Activated CD4-positive, alpha-beta T cell treated with anti-CD3 and anti-CD28 coated beads for 36 hours (primary cell): ENCODE measurements at places on chromosomes 2 and 18. TPM values are rescaled to one million over a fixed set of nuclear protein-coding genes. Genes with fewer than 3 reads are reported as not detected.

GRCh38 chr2:33419581-33420200 lies 56.8 kb upstream of the RASGRP3 start:
- no peak overlapping the region for H3K27ac ChIP-seq
- H3K36me3 ChIP-seq, result no peaks in the 10 kb centered on the region
- H3K4me1 ChIP-seq, result no peaks in the 10 kb centered on the region
- H3K27me3 ChIP-seq, result peaks cover 5% of the 10 kb centered on the region
- no peak overlapping the region for H3K4me3 ChIP-seq

DNA sequence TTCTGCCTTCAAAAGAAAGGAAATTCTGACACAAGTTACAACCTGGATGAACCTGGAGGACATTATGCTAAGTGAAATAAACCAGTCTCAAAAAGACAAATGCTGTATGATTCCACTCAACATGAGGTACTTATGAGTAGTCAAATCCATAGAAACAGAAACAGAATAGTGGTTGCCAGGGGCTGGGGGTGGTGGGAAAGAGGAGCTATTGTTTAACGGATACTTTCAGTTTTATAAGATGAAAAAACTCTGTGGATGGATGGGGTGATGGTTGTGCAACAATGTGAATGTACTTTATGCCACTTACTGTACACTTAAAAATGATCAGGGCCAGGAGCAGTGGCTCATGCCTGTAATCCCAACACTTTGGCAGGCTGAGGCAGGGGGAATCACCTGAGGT lies 15.4 kb downstream of the SLC35F5 start:
- DNase-seq, result no peak
- H3K4me3 ChIP-seq, result no peak overlapping the region
- no peaks in the 10 kb centered on the region for H3K27me3 ChIP-seq
- H3K27ac ChIP-seq, result no peak overlapping the region
- peaks cover 33% of the 10 kb centered on the region for H3K36me3 ChIP-seq
- peaks cover 2% of the 10 kb centered on the region for H3K4me1 ChIP-seq

GRCh38 chr18:79519751-79520477 lies 124.2 kb downstream of the NFATC1 start:
- peak; percentile 84 for DNase-seq
- no peaks in the 10 kb centered on the region for H3K27me3 ChIP-seq
- peaks cover 19% of the 10 kb centered on the region for H3K36me3 ChIP-seq
- peak overlapping the region; percentile 94 for H3K27ac ChIP-seq
- H3K4me3 ChIP-seq, result peak overlapping the region; percentile 74

DNA sequence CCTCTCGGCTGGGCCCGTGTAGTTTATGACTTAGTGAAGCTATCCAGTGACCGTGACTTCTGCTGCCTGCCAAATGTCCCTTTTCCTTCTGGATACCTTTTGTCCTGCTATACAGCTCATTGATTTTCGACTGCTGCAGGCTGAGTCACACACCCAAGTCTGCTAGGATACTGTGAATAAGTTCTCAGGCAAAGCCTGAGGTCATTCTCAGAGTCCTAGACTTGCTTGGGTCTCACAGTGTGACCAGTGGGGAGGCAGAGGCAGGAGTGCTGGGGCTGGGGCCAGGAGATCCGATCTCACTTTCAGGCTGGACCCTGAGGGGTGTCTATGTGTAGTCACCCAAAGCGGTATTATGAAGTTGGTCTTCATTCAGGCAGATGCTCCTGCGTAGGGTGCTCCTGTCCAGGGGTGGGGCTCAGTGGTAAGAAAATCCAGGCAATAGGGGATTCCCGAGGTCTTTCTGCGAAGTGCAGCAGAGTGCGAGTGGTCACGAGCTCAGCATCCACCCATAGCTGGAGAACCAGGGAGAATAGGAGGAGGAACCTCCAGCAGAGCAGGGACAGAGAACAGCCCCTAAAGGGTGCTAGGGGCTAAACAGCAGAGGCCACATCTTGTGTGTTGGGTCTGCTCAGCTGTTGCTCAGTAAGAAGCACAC lies 268.6 kb upstream of the NCKAP5 start:
- no peaks in the 10 kb centered on the region for H3K4me1 ChIP-seq
- peaks cover 2% of the 10 kb centered on the region for H3K27me3 ChIP-seq
- H3K27ac ChIP-seq, result no peak overlapping the region
- no peak for DNase-seq

GRCh38 chr2:155200753-155201152 lies 502.3 kb downstream of the KCNJ3 start:
- DNase-seq, result no peak
- H3K4me1 ChIP-seq, result no peaks in the 10 kb centered on the region
- H3K36me3 ChIP-seq, result no peaks in the 10 kb centered on the region
- H3K4me3 ChIP-seq, result no peak overlapping the region

DNA sequence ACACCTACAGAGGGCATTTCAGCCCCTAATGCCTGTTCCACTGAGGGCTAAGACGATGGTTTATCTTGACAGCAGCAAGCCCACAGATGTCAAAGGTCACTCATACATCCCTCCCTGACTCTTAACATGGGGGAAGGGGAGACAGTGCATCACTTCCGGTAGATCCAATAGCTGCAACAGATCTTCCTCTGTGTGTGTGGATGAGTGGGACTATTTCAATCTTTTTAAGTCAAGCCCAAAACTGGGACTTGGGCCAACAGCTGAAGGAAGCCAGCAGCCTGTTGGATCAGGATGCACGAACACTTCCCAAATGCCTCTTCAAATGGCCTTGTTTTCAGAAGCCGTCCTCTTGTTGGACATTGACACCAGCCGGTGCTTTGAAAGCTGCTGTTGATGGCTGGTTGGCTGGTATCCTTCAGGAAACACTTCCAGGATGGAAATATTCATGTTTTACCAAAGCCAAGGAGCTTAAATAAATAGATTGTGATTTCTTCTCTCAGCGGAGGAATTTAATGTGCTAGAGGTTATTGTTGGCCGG lies 59.2 kb downstream of the IL1R2 start:
- H3K27ac ChIP-seq, result no peak overlapping the region
- no peak overlapping the region for H3K4me3 ChIP-seq
- H3K4me1 ChIP-seq, result peaks cover 12% of the 10 kb centered on the region
- H3K27me3 ChIP-seq, result peaks cover 11% of the 10 kb centered on the region
- DNase-seq, result no peak
- H3K36me3 ChIP-seq, result no peaks in the 10 kb centered on the region

- H3K27ac ChIP-seq, result no peak overlapping the region
- no peak for DNase-seq
- H3K4me3 ChIP-seq, result no peak overlapping the region
- H3K4me1 ChIP-seq, result no peaks in the 10 kb centered on the region
Measured at GRCh38 chr18:57856128-57856527, 53.0 kb upstream of the ATP8B1 start.

- DNase-seq, result no peak
- no peaks in the 10 kb centered on the region for H3K36me3 ChIP-seq
- H3K27me3 ChIP-seq, result no peaks in the 10 kb centered on the region
- peaks cover 6% of the 10 kb centered on the region for H3K4me1 ChIP-seq
- no peak overlapping the region for H3K4me3 ChIP-seq
- H3K27ac ChIP-seq, result no peak overlapping the region
Measured at GRCh38 chr2:18136881-18137475, 258.5 kb downstream of the KCNS3 start.

GRCh38 chr2:121663434-121663833 lies 14.2 kb upstream of the CLASP1 start:
- H3K4me1 ChIP-seq, result peaks cover 2% of the 10 kb centered on the region
- no peak overlapping the region for H3K27ac ChIP-seq
- no peak for DNase-seq

GRCh38 chr2:218733171-218734021 lies 22.8 kb downstream of the TTLL4 start:
- peaks cover 30% of the 10 kb centered on the region for H3K4me1 ChIP-seq
- no peak overlapping the region for H3K4me3 ChIP-seq
- no peaks in the 10 kb centered on the region for H3K27me3 ChIP-seq
- peak overlapping the region; percentile 63 for H3K27ac ChIP-seq
- peaks cover 28% of the 10 kb centered on the region for H3K36me3 ChIP-seq

DNA sequence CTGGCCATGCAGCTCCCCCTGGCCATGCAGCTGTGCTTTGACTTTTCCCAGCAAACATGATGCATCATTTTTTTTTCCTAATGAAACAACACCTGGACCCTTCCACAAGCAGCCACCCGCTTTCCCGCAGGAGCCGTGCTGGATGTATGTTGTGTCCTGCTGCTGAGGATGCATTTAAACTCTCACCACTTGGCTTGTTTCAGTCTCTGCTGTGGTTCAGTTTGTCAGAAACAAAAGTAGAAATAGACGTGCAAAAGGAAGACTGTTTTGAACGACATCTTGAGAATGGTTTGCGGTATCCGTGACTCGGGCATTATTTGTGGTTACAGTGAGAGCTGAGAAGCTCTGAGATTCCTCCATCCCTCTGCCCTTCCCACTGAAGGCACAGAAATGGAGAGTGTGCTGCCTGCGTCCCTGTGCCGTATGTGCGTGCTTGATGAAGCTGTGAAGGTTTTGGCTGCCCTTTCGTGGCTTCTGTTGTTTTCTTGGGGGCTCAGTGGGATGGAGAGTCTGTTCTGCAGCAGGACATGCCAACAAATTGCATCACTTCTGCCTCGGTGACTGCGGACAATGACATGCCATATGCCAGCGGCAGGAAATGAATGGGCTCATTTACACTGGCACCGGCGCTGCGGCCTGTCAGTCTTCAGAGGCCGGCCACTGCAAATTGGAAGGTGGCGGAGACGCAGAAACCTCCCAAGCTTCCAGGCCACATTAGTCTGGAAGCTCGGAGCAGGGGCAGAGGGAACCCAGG lies 417.7 kb upstream of the SALL3 start:
- no peaks in the 10 kb centered on the region for H3K4me1 ChIP-seq
- no peak for DNase-seq
- H3K4me3 ChIP-seq, result no peak overlapping the region
- H3K27me3 ChIP-seq, result peaks cover 5% of the 10 kb centered on the region
- no peaks in the 10 kb centered on the region for H3K36me3 ChIP-seq

GRCh38 chr2:97662386-97662894 lies 1.4 kb downstream of the ACTR1B start:
- DNase-seq, result no peak
- no peaks in the 10 kb centered on the region for H3K27me3 ChIP-seq
- H3K4me3 ChIP-seq, result peak overlapping the region; percentile 83
- peaks cover 40% of the 10 kb centered on the region for H3K36me3 ChIP-seq
- H3K4me1 ChIP-seq, result peaks cover 36% of the 10 kb centered on the region

DNA sequence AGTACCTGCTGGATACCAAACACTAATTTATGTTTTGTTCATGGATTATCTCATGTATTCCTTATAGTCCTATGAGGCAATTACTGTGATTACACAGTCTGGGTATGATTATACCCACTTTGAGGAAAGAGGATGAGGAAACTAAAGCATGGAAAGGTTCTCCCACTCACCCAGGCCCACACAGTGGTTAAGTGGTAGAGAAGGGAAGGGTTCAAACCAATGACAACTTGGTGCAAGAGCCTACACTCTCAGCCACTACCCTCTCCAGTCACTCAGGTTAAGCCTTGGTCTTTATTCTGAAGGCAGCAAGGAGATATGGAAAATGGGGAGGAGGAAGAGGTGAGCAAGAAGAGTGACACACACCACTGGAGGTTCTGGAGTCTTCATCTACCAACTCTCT lies 64.5 kb upstream of the PPP1CB start:
- peaks cover 16% of the 10 kb centered on the region for H3K4me1 ChIP-seq
- no peak for DNase-seq
- no peaks in the 10 kb centered on the region for H3K36me3 ChIP-seq
- H3K27me3 ChIP-seq, result no peaks in the 10 kb centered on the region
- H3K27ac ChIP-seq, result no peak overlapping the region

DNA sequence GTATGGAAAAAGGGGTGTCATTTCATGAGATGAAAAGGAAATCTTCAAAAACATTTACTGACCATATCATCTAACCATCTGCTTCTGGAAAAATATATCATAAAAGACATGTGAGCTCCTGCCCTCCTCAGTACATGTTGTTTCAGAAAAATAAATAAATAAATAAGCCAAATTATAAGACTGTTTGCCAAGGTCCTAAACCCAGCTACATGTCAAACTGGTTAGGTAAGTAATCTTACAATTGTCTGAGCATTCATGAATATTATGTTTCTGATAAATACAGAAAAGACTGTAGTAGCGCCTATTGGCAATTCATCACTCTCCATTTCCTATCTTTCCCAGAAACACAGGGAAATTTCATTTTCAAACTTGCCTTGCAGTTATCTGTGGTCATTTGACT lies 138.9 kb upstream of the SETBP1 start:
- no peaks in the 10 kb centered on the region for H3K4me1 ChIP-seq
- no peak for DNase-seq
- H3K27ac ChIP-seq, result no peak overlapping the region
- H3K36me3 ChIP-seq, result no peaks in the 10 kb centered on the region

DNA sequence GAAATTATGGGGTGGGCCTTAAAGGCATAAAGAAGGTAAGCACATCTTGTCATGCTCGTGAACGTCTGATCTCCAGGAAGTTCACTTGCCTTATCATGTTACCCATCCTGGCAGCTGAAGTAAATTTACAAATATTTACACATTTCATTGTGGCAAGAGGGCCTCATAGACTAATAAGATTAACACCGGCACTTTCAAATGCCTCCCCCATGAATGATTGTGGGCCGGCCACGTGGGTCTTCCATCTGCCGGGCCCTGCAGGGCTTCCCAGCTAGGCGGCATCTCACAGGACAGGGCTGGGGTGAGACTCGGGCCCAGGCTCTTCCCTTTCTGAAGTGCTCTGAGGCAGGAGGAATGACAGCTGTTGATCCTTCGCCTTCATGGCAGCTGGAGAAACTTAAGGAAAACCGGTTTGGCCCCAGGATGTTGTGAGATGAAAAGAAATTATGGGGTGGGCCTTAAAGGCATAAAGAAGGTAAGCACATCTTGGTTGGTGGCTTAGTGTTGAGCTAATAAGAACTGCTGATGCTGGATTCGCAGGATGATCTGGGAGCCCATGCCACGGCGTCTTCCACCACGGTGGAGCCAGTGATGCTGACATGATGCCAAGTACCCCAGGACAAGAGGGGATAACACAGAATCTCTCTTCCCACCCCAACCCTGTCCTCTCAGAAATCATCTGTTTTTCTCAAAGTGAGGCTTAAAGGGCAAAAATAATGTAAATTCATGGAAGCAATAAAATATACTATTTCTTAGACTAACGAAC lies 176.3 kb downstream of the SEPTIN10 start:
- no peak overlapping the region for H3K27ac ChIP-seq
- H3K36me3 ChIP-seq, result peaks cover 12% of the 10 kb centered on the region
- H3K4me3 ChIP-seq, result no peak overlapping the region
- no peaks in the 10 kb centered on the region for H3K27me3 ChIP-seq
- no peak for DNase-seq

DNA sequence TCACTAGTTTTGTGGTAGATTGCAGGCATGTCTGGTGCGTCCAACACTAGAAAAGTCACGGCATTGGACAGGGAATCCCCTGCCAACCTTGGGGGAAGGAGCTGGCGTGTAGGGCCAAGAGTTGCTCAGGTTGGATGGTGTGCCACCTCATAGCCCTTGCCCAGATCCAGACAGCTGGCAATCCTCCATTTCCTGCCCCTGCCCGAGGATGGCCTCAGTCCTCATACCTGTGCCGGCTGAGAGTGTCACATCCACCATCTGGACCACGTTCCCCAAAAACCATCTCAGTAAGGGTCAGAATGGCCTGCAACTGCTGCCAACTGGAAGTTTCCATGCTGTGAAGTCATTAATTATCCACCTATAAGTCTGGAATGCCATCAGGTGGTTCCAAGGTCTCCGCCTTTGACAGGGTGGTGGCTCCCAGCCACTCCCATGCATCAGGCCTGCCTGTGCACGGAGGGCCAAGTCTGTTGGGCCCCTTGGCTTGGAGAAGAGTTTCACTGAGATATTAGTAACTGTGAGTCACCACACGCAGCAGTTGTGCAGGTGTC lies 55.0 kb downstream of the IMPA2 start:
- H3K27ac ChIP-seq, result no peak overlapping the region
- H3K36me3 ChIP-seq, result no peaks in the 10 kb centered on the region
- H3K4me3 ChIP-seq, result no peak overlapping the region
- H3K4me1 ChIP-seq, result peaks cover 1% of the 10 kb centered on the region
- DNase-seq, result no peak

The CHST9 gene
- not detected for total RNA-seq

The ZNF407 gene
- total RNA-seq, result 11.4 TPM

The TACR1 gene
- not detected for total RNA-seq

The DYNAP gene
- not detected for total RNA-seq

The TTL gene
- total RNA-seq, result 28.7 TPM

The SNTG2 gene
- 0.25 TPM for total RNA-seq
